Fibroblast of mammary gland (primary cell): ENCODE measurements at places on chromosomes 1 and 21.

DNA sequence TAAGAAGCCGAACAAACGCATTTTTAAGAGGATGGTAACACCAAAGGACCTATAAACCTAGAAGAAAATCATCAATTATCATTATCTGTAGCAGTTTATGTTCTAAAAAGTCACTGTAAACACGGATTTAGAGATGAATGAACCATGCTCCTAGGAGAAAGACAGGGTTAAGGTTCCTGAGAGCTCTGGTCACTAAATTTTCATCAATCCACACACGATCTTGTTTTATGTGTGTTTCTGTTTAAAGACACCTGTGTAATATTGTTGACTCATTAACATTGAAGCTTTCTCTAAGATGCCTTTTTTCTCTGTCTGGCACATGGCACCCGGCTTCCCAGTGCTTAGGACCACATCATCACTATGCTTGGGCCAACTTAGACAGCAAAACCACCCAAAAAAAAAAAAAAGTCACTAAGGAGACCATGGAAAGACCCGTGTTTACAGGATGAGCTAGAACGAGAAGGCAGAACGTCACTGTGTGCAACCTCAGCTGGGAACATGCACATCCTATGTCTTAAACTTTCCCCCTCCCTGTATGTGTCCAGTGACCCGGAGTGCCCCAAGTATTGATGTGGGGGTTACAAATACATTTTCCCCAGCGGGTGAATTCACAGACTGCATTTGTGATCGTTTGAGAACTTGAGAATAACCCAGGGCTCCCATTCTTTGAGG is 55.8 kb upstream of the PDE9A start:
- no peak for DNase-seq

GRCh38 chr1:220966881-220967611 is 87.8 kb downstream of the HLX start:
- peak; percentile 42 for DNase-seq

DNA sequence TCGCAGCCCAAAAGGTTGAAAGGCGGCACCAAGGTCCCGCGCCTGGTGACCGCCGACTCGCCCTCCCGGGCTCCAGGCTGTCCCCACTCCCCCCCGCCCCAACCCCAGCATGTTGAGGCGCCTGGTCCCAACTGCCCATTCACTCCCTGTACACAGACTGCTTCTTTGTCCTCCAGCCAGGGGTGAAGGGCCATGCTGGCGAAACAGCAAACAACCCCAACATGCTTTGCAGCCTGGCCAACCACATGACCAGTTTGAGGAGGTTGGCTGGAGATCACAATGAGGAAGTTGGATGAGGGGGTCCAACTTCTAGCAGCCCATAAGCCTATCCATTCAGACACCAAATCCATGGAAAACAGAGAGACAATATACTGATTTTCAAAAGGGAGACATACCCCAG is 13.5 kb downstream of the PDE9A start:
- DNase-seq, result no peak

- no peak for DNase-seq
Observed at GRCh38 chr1:248786156-248786555, 30.6 kb upstream of the LYPD8 start.
